ENCODE measurements at places on chromosomes 7 and 10. TPM values are rescaled to one million over a fixed set of nuclear protein-coding genes. Genes with fewer than 3 reads are reported as not detected.

The PDK4 gene
- total RNA-seq, result not detected

The OR13A1 gene
- total RNA-seq, result not detected

The COMMD3 gene
- 59.7 TPM for total RNA-seq

The KAZALD1 gene
- total RNA-seq, result 0.18 TPM

The CALHM1 gene
- 1.8 TPM for total RNA-seq

The IKZF1 gene
- 370 TPM for total RNA-seq

The IRF5 gene
- 8.0 TPM for total RNA-seq

The PSD gene
- total RNA-seq, result 0.92 TPM

The MXI1 gene
- 12.3 TPM for total RNA-seq

The CLDN3 gene
- not detected for total RNA-seq

Data from activated CD8-positive, alpha-beta T cell treated with anti-CD3 and anti-CD28 coated beads, Interleukin-2, amount 10 ng/mL, durations not matched to agents 7 days and 5 days (primary cell).